ENCODE measurements at places on chromosomes 1 and 21.

GRCh38 chr1:171160639-171161354 lies 24.3 kb upstream of the FMO2 start:
- peak; percentile 27 for DNase-seq

DNA sequence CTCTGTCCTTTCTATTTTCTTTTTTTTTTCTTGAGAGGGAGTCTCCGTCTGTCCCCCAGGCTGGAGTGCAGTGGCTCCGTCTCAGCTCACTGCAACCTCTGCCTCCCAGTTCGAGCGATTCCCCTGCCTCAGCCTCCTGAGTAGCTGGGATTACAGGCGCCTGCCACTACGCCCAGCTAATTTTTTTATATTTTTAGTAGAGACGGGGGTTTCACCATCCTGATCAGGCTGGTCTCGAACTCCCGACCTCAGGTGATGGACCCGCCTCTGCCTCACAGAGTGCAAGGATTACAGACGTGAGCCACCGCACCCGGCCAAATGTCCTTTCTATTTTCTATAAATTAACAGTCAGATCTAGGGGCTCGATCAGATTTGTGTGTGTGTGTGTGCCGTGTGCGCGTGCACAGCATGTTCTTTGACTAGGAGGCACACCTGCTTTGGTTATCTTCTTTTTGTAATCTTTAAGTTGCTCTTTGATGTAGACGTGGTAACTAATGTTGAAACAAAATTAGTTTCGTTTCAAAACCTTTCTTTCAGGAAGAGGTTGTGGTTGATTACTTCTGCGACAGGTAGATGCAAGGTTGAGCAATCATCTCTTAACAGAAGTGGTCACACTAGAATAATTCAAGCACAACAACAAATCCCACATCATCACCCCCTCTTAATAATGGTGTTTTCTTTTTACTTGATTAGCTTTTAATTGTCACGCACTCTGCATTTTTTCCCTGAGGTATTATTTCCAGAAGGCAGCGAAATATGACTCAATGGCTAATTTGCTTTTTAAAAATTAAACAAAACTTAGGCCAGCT lies 779 bp upstream of the DEGS1 start:
- DNase-seq, result peak; percentile 71

DNA sequence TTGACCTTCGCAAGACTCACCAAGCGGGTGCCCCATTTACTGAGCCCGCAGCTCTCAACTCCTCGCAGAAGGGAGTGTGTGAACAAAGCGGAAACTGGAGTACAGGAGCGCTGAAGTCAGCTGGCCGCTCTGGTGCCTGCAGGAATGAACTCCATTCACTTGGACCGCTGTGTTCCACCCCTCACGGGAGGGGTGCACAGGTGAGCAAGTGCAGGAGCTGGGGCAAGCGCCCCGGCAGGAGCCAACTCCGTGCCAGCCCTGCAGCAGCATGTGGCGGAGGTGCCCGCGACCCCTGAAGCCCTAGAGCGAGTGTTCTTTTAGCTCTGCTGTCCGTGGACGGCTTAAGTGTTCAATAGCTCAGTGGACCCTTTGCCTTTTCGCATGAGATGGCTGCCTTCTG lies 471.6 kb upstream of the ADGRL4 start:
- DNase-seq, result no peak

DNA sequence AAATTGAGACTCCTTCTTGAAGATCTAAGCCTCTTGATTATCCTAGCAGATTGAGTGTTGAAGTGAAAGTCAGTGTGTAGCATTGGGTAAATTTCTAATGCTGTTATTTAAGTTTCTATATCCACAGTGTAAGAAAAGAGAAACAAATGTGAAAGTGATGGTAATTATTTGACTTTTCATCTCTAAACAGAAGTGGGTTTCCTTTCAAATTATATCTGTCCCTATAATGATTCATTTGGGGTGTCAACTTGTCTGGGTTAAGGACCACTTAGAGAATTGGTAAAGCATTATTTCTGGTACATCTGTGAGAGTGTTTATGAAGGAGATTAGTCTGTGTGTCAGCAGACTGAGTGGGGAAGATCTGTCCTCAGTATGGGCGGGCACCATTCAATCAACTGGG lies 133.0 kb upstream of the HMCN1 start:
- DNase-seq, result no peak

DNA sequence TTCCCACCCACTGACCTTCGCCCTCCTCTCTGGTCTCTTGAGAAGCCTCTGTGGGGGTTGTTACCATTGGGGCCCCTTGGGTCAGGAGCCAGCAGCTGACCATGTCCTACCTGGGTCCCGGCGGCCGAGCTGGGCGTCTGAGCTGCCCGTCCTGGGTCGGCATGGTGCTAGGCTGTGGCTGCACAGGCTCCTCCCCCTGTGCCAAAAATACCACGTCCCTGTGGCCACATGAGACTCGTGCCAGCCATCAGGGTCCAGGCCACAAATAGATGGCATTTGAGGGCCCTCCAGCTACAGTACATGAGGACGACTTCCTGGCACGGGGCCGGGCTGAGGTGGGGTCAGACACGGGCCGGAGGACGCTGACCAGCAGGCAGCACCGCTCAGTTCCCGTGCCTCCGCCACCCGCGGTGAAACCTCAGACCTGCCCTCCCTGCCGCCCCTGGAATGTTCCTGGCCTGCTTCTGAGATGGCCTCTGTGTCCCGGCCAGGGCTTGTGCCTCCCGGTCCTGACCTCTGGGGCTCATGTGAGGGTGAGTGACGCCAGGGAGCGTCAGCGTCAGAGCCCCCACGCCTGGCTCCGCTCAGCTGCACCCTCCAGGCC lies at the start of gene PERM1:
TSS of gene PERM1 (minus strand) at position 139 of the 604 bp plus-strand sequence. CDS start 1,064 bp downstream, outside the sequence.
- DNase-seq, result no peak

DNA sequence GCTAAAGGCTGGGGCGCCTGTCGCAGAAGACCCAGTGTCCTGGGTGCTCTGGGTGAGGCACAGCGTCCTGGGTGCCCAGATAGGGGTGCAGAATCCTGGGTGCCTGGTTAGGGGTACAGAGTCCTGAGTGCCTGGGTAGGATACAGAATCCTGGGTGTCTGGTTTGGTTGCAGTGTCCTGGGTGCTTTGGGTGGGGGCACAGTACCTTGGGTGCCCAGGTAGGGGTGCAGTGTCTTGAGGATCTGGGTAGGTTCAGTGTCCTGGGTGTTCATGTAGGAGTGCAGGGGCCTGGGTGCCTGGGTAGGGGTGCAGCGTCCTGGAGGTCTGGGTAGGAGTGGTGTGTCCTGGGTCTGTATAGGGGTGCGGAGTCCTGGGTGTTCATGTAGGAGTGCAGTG lies 178.7 kb downstream of the CAMTA1 start:
- no peak for DNase-seq

GRCh38 chr1:1212780-1213344 lies 1.1 kb downstream of the TNFRSF4 start:
- DNase-seq, result no peak

DNA sequence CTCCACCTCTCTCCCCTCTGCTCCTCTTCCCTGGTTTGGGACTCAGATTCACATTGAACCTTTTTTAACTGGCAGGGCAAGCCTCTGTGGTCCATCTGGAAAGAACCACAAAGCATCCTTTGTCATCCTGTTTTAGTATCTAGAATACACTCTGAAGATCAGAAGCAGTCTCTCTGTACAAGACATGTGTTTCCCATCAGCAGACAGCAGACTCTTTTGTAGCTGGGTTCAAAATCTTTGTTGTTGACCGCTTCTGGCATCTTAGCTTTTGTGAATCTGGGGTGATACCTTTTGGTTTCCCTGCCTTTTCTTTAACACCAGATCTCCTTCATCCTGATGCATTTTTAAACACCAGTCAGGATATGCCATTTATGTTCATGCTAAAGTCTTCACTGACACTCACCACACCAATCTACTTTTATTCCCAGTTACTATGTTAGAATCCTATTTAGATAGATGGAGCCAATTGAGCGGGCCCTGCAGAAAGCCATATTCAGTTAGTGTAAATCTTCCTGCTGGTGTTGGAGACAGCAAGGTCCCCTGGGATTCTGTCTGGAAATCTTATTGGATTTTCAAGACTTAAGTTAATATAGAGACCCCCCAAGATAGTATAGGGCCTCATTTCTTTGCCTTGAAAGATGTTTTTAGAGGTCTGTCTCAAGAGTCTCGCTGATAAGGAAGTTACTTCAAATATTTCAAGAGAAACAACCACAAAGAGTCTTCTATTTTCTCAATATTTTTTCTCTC lies 51.1 kb downstream of the ST6GALNAC3 start:
- no peak for DNase-seq

DNA sequence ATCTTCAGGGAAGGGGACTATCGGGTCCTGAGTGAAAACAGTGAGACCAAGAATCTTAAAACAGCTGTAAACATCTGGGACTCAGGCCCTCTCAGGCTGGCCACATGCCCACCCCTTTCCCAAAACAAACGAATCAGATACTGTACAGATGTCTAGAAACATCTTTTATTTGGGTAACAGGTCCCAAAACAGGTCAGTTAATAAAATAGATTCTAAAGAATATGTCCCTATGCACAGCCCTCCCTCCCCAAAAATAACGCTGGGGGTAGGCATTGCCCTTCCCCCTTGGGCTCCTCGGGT lies 499 bp upstream of the CRTC2 start:
- DNase-seq, result no peak

DNA sequence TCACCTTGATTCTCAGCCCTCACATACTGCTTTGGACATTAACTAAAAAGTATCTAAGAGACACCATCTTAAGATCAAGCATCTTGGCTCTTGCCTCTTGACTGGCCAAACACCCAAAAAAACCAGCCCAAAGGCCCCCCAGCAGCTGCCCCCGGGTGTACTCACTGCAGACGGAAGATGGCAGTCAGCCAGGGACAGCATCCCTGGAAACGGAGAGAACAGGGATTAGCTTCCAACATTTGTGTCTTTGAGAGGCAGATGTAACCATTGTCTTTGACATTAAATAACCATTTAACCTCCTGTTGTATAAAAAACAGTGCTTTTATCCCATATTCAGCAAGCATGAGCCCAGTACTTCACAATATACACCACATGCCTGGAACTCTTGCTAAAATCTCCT lies 11.3 kb downstream of the TMEM63A start:
- no peak for DNase-seq

GRCh38 chr1:87225171-87225570 lies 103.5 kb upstream of the LMO4 start:
- no peak for DNase-seq

DNA sequence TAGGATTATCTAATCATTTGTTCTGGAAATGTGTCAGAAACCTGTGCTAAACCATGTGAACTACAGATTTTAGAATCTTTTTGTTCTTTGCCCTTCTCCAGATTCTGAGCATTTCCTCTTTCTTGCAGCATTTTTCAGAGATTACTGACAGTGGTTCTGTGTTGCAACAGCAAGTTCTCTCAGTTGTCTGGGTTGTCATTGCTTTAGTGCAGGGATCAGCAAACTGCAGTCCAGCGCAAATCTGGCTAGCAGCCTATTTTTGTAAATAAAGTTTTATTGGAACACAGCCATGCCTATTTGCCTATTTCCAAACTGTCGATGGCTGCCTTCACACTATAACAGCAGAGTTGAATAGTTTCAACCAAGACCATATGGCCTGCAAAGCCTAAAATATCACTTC lies 66.3 kb upstream of the LRRC8D start:
- no peak for DNase-seq

GRCh38 chr1:170155055-170155454 lies 9.3 kb downstream of the NTMT2 start:
- no peak for DNase-seq

- DNase-seq, result no peak
Measured at GRCh38 chr1:44632598-44632997, 41.7 kb downstream of the TMEM53 start.

GRCh38 chr1:232509570-232509969 lies 120.4 kb downstream of the SIPA1L2 start:
- DNase-seq, result no peak

- no peak for DNase-seq
Measured at GRCh38 chr1:17274186-17275170, 25.6 kb downstream of the PADI3 start.

- no peak for DNase-seq
Measured at GRCh38 chr1:160076295-160076694, 5.0 kb upstream of the KCNJ9 start.

DNA sequence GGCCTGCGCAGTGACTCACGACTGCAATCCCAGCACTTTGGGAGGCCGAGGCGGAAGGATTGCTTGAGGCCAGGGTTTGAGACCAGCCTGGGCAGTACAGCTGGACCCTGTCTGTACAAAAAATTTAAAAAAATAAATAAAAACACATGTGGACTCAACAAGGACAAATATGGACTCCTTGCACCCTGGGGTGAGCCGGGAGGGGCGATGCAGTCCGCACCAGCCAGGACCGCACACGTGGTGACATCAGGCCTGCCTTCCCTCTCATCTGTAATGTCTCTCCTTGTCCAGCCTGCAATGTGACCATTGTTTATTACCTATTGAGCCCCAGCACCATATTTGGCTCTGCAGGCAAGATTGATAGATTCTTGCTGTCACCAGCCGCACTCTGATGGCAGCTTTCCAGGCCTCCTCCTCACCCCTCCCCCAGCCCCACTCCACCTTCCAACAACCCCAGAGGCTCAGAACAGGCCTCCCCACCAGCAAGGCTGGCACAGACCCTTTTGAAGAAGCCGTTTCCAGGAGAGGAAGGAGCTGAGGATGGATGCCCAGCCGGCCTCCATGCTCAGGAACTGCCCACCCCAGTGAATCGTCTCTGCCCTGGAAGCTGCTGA lies 55.2 kb downstream of the IRF2BP2 start:
- DNase-seq, result no peak
